LHCN-M2 (cell line): ENCODE measurements at places on chromosomes 5 and 9.
A peak's percentile ranks its signal among the peaks of the same experiment; 100 is the strongest.

DNA sequence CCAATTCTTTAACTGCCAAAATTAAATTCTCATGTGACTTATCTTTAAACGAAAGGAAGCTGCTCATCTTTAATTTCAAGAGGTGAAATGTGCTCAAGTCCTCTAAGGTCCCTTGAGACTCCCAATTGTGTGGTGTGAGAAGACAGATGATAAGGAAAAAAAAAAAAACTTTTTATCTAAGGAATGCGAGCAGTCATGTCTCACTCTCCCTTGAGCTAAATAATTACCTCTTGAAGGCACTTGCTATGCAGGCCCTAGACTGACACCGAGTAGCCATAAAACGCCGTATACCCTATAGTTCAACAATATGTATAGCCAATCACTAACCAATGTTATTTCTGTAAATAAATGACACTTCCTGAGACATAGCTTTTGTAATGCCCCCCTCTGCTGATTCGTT, 1.5 kb upstream of the DTWD2 start:
- DNase-seq: no peak

- DNase-seq: no peak
These were observed 22.5 kb upstream of the NINJ1 start for GRCh38 chr9:93156475-93157008.

- peak; percentile 20 for DNase-seq
These were observed 18.6 kb upstream of the MOB3B start for GRCh38 chr9:27548055-27548741.

- DNase-seq: no peak
These were observed 15.2 kb upstream of the KCNMB1 start for GRCh38 chr5:170404398-170404797.

DNA sequence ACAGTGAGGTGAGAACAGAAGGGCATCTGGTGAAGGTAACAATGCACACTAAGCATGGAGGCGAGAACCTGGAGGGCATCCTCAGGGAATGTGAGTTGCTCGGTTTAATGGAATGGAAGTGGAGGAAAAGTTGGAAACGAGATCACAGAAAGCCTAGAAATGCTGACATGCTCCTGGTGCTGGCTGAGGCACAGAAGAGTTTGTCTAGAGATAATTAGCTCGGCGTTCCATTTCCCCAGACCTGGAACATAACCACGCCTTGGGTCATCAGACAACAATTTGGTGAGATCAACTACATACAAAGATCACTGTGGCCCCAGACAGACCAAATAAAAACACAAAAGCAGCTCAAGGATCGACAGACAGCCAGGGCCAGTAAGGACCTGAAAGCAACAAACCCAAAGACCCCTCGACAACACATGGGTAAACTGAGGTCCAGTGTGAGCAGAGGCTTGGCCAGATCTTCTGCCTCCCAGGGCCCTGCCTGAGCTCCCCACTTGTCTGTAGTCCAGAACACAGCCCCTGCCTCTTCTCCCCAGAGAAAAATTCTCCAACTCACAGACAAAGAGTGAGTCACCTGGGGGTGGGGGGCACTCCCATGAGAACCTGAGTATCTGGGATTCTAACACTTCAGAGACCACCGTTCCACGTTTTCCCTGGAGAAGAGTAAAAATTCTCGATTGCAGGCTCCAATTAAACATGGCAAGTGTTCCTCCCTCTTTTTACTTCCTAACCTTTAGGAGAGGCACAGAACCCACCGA, 52.5 kb downstream of the SHB start:
- peak; percentile 63 for DNase-seq

GRCh38 chr5:16135003-16135402, 44.6 kb downstream of the MARCHF11 start:
- no peak for DNase-seq

- no peak for DNase-seq
These were observed 677.0 kb downstream of the LRRC70 start for GRCh38 chr5:63255594-63255993.

- DNase-seq: no peak
These were observed 194.9 kb downstream of the C9orf152 start for GRCh38 chr9:110013064-110013463.

DNA sequence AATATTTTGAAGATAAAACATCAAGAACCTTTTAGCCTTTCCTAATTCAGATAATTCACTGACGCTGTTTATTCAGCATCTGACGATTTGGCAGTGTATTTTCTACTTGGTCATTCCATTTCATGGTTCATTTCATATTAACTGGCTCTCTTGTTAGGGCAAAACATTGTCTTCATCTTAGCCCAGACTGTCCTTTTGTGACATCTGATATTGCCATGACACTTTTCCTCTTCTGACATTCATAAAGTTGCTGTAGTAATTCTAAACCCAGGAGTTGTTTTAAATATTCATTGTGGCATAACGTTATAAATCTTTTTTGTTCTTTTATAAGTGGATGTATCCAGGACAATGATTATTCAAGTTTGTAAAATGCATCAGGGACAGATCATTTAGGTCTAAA, 1.8 kb downstream of the SCAMP1 start:
- DNase-seq: no peak

DNA sequence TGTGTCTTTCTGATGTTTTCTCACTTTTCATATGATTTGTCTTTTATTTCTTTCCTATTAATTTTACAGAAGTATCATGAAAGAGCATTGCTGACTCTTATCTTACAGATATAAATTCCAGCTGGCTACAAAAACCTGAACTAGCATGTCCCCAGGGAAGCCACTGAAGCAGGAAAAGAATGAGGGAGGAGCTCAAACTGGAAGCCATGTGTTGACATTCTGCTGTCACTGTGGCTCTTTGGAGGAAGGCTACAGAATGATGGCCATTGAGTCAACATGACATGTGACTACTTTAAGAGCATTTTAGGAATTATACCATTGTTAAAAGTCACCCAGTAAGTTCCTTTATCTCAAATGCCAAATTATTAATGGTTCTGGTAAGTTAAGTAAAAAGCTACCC, 638.3 kb upstream of the DMAC1 start:
- DNase-seq: no peak

GRCh38 chr5:120516805-120517204, 52.7 kb downstream of the PRR16 start:
- peak; percentile 73 for DNase-seq

DNA sequence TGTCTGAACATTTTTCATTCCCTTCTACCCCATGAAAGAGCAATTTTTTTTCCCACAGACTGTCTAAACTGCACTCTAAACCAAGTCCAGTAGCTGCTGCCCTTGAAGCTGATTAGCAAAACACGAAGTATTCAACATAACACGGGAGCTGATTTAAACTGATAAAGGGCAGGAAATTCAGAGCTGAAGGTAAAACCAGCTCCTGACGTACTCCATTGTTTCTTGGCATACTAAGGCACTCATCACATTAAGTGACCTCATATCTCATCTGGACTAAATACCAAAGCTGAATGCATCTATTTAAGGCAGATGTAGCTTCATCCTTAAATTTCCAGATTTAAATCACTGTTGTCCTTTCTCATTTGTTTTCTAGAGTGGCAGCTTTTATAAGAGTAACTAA, 12.0 kb downstream of the GDF9 start:
- no peak for DNase-seq

DNA sequence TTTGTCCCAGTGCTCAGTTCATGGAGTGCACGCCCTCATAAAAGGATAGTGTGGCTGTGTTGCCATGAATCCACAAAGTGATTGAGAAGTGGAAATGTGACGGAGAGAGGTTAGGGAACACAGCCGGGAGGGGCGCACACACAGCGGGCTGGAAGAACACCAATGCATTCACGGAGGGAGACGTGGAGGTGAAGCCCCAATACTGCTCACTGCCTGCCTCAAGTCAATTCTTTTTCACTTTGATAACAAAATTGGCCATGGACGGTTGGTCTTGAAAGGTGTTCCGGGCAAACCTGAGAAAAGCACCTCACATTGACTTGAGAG, 424.1 kb downstream of the MED10 start:
- no peak for DNase-seq

DNA sequence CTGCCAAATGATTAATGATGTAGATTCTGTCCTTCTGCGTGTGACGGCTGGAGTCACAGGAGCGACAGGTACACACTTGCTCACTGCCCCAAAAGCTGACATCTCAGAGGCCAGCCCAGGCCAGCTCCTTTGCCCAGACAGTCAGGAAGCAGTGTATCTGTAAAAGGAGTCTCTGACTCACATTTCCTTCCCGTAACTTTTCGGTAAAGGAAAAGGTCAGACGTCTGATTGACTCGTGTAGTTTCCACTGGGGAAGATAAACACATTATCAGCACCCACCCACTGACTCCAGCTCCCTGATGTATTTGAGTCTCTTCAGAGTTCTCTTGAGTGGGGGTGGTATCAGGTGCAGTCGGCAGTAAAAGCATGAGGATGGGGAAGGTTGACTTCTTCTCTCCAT, 64.4 kb upstream of the WWC1 start:
- no peak for DNase-seq

DNA sequence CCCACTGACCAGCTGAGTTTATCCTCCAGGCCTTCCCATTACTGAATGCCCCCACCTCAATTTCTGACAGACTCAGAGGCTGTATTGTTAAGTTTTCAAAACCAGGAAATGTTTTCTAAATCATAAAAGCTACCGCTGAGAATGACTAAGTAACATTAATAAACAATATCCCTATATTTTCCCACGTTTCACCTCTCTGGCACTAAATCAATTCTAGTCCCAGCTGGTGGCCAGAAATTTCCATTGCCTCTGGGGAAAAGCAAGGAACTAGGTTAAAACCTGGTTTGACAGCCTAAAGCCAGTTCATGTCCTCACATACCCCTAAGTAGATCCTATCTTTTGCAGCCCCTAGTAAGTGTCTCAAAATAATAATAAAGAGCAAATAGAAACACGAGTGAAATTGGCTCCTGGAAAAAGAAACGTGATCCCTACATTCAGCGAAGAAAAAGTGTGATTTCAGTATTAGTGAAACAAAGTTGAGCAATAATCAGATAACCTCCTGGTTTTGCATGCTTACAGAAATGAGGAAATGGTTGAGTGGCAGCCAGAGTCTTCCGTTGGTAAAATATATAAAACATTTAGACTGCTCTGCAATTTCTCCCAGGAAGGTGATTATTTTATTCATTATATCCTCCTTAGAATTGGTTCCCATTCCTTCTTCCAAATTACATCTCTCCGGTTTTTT, 110.9 kb downstream of the ESM1 start:
- DNase-seq: no peak

DNA sequence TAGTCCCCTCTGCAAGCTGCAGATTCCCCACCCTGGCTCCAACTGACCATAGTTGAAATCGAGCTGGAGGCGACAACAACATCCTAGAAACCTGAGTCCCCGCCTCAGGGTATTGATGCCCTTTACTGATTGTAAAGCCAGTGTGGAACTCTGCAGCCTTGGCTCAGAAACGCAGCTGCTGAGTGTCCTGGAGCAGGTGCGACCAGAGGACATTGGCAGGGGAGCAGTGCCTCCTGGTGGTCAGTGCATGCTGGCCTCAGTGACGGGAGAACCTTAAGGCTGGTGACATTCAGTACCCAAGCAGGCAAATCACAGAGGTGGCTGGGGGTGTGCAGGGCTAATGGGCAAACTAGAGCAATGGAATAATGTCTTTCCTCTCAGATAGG, 20.4 kb upstream of the ZNF354B start:
- DNase-seq: peak; percentile 10

DNA sequence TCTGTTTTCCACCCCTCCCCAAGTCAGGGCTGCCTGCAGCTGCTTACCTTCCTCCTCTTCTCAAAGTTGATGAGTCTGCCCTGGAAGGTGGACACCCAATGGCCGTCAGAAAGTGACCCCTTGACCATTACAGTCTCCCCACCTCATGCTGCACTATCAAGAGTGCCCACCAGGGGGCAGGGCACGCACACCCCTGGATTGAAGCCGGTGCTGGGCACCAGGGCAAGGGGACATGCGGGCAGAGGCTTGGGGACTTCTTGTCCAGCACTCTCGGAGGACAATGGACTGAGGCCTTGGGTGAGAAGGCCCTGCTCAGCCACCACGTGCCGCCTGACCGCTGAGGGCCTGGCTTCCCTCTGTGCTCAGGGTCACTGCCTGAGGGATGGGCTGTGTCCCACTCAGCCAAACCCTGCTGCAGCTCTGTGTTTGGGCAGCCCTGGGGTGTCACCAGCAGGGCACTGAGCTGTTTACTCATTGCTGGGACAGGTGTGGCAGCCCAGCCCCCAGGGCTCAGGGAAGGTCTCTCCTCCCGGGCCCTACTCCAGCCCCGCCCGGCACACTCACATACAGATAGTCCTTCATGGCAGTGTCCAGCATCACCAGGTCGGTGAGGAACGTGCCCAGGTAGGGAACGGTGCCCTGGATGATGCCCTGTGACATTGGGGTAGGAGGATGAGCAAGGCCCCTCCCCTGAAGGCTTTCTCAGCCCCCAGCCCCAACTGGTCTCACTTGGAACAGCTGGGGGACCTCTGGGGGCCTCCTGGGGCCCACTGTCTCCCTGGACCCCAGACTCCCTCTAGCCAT, 17.7 kb downstream of the RALGDS start:
- peak; percentile 38 for DNase-seq

GRCh38 chr5:170161069-170161468, 55.4 kb downstream of the FOXI1 start:
- no peak for DNase-seq

GRCh38 chr5:159752622-159753275, 163.5 kb upstream of the ADRA1B start:
- DNase-seq: peak; percentile 63

DNA sequence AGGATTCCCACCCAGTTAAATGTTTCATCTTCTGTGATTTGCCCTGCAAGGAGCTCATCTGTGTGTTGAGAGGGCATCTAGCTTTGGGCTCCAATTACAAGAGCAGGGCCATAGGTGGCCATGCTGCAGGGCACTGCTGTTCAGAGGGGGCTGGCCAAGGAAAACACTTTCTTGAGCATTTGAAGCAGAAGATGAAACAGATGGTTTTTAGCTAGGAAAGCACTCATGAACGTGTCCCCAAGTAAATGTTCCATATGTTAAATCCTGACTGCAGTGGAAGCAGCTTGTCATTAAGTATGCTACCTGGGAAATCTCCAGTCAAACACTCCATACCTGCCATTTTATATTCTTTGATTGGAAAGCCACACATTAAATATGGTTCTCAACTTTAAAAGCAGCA, 176.6 kb downstream of the FBXL7 start:
- DNase-seq: no peak

DNA sequence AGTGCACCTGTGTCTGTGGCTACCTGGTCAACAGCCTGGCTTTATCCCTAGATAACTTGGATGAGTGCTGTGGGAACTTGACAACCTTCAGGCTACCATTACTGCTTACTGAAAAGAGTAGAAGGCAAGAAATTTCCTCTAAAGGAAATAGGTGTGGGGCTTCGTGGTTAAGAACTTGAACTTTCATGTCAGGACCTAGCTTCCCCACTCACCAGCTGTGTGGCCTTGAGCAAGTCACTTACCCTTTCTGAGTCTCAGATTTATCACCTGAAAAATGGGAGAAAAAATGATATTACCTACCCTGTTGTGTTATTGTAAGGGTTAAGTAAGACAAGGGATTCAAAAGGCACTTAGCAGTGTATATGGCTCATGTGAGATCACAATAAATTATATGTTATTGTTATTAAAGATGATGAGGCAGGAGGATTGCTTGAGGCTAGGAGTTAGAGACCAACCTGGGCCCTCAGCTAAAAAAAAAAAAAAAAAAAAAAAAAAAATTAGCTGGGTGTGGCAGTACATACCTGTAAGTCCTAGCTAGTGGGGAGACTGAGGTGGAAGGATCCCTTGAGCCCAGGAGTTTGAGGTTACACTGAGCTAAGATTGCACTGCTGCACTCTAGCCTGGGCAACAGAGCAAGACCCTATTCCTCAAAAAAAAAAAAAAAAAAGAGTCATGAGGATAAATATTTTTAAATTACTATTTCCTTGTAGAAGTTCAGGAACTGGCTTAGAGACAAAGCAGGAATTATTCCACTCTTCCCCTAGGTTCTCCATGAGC, 97.0 kb upstream of the SPRY4 start:
- no peak for DNase-seq

GRCh38 chr5:430214-430925, 12.6 kb upstream of the EXOC3 start:
- DNase-seq: no peak
